ENCODE measurements at places on chromosomes 6 and 20.

DNA sequence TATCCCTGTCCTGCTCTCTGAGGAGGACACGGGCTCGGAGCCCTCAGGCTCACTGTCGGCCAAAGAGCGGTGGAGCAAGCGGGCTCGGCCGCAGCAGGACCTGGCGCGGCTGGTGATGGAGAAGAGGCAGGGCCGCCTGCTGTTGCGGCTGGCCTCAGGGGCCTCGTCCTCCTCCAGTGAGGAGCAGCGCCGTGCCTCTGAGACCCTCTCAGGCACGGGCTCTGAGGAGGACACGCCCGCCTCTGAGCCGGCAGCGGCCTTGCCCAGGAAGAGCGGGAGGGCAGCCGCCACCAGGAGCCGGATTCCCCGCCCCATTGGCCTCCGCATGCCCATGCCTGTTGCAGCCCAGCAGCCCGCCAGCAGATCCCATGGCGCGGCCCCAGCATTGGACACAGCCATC, 14.2 kb upstream of the SLC22A7 start:
- no peak for DNase-seq

- DNase-seq, result no peak
Measured at GRCh38 chr6:11847515-11848345, 69.1 kb upstream of the ADTRP start.

DNA sequence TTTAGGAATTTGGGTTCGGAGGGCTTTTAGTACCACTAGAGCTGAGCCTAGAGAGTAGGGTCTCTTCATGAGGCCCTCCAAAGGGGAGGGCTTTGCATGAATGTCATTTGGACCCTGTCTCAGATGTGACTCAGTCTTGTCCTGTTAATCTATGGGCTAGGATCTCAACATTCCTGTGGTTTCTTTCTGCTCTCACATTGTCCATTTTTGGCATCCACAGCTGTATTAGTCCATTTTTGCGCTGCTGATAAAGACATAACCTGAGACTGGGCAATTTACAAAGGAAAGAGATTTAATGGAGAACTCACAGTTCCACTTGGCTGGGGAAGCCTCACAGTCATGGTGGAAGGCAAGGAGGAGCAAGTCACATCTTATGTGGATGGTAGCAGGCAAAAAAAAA, 61.0 kb downstream of the CRYBG1 start:
- no peak for DNase-seq

GRCh38 chr6:133101790-133102189, 139.4 kb upstream of the EYA4 start:
- DNase-seq, result no peak

DNA sequence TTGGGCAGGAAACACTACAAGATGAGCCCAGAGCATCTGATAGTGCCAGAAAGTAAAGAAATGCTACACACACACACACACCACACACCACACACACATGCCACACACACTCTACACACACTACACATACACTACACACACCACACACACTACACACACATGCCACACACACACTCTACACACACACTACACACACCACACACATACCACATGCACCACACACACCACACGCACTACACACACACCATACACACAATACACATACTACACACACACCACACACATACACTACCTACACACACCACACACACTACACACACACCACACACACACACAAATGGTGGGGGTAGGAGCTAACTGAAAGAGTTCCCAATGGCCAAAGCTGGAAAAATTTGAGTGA, 3.6 kb upstream of the TMEM74B start:
- no peak for DNase-seq

DNA sequence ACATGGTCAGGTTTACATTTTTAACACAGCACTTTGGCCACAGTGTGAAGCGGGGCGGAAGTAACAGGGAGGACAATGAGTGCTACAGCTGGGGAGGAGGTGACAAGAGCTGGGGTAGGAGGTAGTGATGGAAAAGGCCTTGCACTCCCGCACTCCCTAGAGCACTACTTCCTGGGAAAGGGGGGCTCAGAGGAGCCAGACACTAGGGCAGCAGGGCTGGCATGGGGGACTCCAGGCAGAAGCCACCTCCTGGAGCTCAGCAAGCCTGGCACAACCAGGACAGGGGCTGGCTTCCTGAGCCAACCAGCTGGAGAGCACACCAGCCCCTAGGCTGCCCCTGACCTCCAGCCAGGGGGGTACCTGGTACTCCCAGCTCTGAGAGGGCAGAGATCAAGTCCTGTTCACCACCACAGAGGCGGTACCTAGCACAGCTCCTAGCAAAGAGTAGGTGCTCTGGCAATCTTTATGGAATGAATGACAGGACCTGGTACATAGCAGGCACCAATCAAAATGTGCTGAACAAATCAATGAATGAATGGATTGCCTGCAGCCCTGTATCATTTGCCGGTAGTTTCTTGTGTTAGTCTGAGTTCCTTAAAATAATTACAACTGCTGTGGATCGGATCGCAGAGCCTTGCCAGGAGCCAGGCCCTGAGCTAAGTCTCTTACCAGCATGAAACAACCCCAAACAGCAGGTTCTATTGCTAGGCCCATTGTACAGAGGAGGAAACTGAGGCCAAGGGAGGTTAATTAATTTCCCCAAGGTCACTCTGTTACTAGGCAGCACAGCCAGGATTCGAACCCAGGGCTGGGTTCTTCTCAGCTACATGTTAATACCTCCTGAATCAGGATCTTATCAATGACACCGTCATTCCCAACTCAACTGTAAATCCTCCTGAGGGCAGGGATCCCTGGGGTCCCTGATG, 15.5 kb downstream of the NOL4L start:
- DNase-seq, result no peak

DNA sequence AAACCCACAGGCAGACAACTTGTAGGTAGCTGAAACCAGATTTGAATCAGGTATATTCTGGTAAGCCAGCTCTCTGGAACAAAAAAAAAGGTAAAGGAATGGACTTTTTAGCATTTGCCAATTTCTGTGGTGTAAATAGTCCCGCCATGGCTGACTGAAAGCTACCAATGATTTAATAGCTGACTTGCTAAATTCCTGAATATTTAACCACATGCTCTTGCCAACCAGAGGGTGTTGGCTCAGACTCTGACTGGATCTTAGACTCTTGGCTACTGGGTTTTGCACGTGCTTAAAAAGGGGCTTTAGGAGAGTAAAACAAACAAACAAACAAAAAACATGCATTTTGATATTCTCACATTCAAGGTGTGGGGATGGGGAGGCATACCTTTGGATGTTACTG, 600.0 kb upstream of the CDH4 start:
- no peak for DNase-seq

DNA sequence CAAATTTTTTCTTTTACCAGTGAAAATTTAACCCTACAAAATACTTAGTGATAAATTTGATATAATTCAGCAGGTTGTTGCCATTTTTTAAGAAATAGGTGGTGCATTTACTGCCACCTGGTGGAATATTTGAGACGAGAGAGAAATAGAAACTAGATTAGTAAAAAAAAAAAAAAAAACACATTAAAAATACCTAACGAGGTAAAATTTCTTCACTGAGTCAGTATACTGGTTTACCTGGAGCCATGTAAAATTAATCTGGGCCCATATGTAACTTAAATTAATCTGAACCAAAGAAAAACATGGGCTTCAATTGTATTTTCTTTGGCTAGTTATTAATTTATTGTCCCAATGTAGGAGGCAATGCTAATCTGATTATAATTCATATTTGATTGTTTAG, 520.8 kb downstream of the EPM2A start:
- DNase-seq, result no peak

- peak; percentile 67 for DNase-seq
Measured at GRCh38 chr6:30828027-30828962, 56.0 kb upstream of the DDR1 start.

DNA sequence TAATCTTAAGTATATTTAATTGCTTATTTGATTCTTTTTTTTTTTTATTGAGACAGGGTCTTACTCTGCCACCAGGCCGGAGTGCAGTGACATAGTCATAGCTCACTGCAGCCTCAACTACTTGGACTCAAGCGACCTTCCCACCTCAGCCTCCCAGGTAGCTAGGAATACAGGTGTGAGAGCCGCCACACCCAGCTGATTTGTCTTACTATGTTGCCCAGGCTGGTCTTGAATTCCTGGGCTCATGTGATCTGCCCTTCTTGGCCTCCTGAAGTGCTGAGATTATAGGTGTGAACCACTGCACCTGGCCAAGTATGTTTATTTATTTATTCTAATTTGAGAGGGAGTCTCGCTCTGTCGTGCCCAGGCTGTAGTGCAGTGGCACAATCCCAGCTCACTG, 38.2 kb downstream of the PTPN1 start:
- no peak for DNase-seq

- no peak for DNase-seq
Measured at GRCh38 chr6:130366107-130367005, 539 bp downstream of the TMEM200A start.

- DNase-seq, result no peak
Measured at GRCh38 chr6:165274611-165275010, 34.8 kb downstream of the C6orf118 start.

- DNase-seq, result no peak
Measured at GRCh38 chr6:44965708-44966107, 362.4 kb upstream of the RUNX2 start.

DNA sequence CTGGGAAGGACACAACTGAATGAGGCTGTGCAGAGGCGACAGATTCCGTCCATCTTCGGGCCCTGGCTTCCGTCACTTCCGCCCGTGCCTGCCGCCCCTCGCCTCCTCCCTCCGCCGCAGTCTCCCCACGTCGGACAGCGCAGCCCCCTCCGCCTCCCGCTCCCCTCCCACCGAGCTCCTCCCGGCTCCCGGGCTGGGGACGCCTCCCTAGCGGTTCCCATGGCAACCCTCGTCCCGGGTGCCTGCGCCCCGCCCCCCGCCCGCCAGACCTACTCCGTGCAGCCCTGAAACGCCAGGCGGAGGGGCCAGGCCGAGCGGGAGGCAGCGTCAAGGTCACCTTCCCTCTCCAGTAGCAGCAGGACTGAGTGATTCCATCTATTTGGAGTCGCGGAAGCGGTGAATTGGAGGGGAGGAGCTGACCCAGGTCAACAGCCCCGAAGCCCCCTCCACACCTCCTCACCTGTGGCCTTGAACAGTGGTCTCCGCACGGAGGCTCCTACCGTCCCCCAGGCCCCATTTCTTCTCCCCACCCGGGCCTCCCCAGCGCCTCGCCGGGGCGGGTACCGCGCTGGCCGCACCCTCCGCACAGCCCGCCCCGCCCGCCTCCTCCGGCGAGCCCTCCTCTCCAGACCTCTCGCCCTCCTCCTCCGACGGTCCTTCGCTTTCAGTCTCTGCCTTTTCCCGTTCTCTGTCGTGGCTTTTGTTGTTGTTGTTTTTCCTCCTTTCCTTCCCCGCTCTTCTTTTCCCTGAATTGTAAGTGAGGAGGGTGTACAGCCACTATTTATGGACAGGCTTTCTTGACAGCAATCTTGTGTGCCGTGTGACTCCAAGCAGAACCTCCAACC, 951 bp downstream of the NRSN2 start:
- DNase-seq, result no peak

DNA sequence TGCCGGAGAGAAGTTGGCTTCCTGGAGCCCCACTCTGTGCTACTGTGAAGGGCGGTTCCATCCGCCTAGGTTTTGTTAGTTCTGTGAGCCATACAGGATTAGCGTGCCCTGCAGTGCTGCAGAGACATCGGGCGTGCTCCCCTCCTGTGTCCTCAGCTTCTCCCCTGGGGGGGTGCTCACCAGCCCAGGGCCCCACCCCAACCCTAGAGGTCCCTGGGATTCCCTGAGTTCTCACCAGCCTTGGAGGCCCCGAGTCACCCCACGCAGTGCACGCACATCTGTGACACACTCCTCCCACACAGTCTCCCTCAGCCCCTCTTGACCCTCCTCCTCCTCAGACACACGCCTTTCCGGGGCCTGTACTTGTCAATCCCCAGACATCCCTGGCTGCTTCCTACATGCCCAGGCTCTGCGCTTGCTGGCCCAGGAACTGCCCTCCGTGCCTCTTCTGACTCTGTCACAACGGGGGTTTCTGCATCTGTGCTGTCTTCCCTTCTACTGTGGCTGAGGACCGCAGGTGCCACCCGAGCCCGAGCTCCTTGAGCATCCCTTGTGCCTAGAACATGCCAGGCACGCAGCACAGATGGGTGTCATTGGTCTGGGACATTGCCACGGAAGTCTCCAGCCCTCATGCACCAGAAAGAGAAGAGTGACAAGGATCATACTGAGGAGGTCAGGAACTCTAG, 123.2 kb upstream of the RPS6KA2 start:
- no peak for DNase-seq

DNA sequence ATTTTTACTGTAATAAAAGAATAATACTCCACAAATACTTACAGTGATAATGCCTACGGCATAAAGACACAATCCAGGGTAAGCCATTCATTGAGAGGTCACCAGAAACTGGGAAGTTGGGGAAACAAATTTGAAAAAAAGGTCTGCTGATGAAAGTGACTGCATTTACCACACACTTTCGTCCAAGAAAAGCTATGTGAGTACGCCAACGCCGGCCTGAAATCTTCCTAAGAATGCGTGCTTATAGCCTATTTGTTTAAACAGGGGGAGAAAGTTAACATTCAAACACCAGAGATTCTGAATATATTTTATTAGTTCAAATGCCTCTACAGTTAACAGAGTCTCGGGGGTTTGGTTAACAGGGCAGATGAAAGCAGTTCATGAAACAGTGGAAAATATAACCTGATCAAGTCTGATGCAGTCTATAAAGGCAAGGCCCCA, 657 bp upstream of the LTV1 start:
- no peak for DNase-seq

- peak; percentile 86 for DNase-seq
Measured at GRCh38 chr6:30678964-30679726, 6.3 kb upstream of the DHX16 start.

DNA sequence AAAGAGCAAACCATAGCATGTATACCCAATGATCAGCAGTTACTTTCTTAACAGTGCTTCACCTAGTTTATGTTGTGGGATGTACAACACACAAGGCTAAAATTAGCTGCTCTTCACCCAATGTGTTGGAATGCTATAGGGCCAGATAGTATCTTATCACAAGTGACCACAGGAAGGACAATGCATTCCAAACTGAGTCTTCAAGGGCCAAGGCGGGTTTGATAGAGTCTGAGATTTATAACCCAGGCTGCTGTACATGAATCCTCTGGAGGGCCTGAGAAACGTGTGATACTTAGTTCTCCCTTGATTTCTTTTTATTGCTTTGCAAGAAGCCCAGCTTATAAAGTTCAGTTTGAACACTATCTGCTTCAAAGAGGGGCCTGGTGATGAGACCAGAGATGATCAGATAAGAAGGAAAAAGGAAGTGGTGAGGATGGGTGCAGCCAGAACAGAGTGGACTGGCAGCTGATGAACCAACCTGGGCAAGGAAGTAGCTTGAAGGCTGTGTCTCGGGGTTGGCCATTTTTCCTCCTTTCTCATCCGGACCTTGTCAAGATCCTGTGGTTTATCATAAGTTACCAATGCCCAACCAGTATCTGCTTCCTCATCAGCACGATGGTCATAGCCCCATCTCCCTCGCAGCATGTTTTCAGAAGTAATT, 62.2 kb upstream of the BMP2 start:
- DNase-seq, result no peak

GRCh38 chr6:116611056-116611455, 5.2 kb upstream of the RSPH4A start:
- no peak for DNase-seq

- DNase-seq, result no peak
Measured at GRCh38 chr6:82951935-82952334, 113.7 kb downstream of the UBE3D start.

All from central memory CD8-positive, alpha-beta T cell (primary cell).